Neural progenitor cell (in vitro differentiated cells): ENCODE measurements at places on chromosomes 2 and 18. TPM values are rescaled to one million over a fixed set of nuclear protein-coding genes. Genes with fewer than 3 reads are reported as not detected.
A peak's percentile ranks its signal among the peaks of the same experiment; 100 is the strongest.

DNA sequence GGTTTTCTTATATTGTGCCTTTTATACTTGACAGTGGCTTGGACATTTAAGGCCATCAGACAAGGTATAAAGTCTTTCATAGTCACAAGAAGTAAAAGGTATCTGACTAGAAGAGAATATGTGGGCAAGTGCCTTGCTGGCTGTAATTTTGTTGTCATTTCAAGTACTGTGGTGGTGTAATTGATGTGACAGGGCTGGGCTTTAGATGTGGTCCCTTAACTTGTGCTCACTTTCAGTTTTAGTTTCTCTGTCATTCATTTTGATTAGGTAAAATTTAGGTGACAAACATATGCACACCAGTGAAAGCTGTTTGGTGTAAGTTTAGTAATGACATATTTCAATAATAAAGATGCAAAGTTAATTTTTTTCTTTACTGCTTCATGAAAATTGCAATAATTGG, 31.2 kb upstream of the TBR1 start:
- DNase-seq: no peak

GRCh38 chr2:61536180-61536571, 2.0 kb downstream of the XPO1 start:
- no peak for DNase-seq

DNA sequence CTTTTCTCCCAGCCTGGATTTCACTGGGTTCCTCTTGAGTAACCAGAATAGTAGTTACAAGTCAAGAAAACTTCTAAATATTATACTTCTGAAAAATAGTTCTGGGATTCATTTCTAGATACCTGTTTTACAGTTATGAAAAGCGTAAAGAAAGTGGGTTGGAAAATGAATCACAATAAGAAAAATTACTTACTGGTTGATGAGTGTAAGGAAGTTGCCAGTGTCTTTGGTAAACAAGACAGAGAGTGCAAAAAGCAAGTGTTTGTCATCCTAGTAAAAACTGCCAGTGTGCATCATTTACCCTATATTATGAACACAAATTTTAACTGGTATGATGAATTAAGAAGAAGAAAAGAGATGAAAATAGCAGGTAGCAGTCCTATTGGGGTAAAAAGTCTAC, 88.9 kb downstream of the R3HDM1 start:
- no peak for DNase-seq

- DNase-seq: no peak
Measured at GRCh38 chr2:43133336-43133707, 93.1 kb downstream of the ZFP36L2 start.

- no peak for DNase-seq
Measured at GRCh38 chr18:62448426-62448825, 74.4 kb upstream of the ZCCHC2 start.

- no peak for DNase-seq
Measured at GRCh38 chr2:45496869-45497268, 114.2 kb downstream of the SRBD1 start.

DNA sequence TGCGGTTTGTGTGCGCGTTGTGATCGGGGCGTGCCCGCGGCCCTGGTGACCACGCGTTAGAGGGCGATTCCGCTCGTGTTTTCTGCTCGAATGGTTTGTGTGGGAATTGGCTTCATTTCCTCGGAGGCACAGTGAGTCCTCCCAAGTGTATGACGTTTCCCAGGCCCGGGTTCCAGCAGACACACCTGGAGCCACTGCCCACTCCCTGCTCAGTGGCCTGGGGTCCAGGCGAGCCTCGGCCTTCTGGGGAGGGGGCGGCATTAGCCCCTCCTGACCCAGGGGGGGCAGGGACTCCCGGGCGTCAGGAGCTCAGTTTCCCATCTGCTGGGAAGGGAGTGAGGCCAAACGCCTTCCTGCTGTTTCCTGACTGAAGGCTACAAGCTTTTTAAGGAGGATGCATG, 92.1 kb downstream of the NFATC1 start:
- DNase-seq: no peak

GRCh38 chr2:101614127-101614759, 83.3 kb upstream of the MAP4K4 start:
- DNase-seq: no peak

GRCh38 chr2:29703336-29703735, 218.1 kb downstream of the ALK start:
- DNase-seq: no peak

DNA sequence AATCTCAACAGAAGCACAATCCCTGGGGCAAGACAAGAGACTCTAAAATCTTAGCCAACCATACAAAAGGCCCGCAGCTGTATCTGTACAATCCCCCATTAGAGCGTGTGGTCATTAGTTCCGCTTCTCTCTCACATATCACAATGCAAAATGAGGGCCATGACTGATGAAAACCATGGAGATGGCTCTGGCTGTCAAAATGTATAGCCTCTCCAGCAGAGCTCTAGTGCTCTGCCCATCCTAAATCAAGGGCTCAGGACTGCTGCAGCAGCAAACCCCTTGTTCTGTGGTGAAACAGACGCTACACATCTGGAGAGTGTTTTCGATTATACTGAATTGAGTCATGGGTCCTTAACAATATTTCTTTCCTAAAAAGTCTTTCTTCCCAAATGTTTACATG, 221.0 kb downstream of the PID1 start:
- DNase-seq: no peak

DNA sequence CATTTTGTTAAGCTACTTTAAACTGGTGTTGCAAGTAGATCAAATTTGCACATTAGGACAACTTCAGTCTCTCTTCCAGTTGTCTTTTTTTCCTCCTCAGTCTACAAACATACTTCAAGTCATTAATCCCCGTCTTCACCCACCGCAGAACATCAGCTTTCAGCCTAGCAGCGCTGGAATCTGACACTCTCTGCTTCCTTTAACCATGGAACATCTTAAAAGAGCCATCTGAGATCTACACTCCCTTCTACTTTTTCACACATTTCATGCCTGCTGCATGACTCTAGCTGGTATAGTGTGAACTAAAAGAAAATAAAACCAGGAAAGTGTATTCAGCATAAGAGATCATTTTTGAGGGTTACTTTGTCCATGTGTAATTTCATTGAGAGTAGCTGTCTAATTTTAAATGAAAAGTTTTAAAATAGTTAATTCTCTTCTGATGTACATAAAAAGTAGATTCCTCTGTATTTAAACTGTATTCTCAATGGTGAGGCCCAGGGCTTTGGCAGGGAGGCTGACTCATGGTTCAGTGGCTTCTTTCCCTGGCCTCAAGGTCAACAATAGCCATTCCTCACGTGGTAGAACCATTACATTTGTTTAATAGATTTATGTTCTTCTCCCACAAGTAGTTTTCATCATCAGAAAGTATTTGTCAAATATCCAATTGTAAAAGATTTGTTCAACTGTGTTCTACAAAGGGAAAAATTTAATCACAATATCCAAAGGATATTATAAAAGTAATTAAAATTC, 16.5 kb downstream of the SGPP2 start:
- DNase-seq: no peak

DNA sequence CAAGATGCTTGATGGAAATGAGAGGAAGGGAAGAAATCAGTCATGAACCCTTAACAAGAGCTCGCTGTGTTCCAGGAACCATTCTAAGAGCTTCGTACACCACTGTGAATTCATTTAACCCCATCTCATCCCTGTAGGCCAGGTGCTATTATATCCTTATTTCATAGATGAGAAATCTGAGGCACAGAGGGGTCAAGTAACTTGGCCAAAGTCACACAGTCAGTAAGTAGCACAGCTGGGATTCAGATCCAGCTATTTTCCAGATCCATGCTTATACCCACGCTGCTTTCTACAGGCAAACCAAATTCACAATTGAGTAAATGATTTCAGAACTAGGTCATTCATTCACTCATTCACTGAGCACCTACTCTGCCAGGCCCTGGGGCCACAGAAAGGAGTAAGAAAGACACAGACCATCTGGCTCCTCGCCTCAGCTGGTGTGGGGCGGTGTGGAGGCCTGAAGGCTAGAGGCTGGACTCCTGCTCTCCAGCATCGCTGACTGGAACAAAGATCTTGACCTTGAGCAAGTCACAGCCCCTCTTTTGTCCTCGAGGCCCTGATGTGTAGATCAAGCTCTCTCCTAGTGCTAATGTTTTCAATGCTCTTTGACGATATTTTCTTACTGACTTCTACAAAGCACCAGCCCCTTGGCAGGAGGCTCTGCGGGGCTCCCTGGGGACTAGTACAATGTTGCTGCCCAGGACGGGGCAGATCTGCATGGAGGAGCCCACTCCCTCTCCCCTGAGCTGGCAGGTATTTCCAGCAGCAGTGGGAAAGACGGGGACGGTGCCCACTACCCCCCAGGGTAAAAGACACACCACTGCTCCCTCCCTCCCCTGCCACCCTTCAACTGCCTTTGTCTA, 26.5 kb downstream of the STEAP3 start:
- DNase-seq: no peak

DNA sequence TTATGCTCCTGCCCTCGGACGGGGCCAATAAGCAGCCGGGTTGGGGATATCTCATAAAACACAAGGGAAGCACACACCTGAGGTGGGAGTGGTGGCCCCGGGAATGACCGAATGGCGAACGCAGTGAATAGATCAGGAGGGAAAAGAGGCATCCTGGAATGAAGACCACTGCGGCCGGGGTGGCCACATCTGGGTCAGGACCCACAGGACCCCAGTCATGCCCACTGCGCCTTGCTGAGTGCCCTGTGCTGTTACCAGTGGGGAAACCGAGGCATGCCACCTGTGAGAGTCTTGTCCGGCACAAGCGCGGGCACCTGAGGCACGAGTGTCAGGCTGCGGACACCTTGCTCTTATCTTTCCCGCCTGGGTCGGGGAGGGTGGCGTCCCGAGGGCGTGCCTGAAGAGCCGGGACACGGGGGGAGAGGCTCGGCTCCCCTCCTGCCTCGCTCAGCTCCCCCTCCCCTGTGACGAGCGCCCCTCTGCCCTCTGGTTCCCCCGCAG, 1.6 kb downstream of the PDCD1 start:
- DNase-seq: no peak

- no peak for DNase-seq
Measured at GRCh38 chr2:85547089-85547858, 8.3 kb downstream of the MAT2A start.

GRCh38 chr18:10912790-10913545, 236.4 kb downstream of the PIEZO2 start:
- DNase-seq: no peak

- DNase-seq: no peak
Measured at GRCh38 chr18:36655074-36655473, 173.7 kb downstream of the TPGS2 start.

DNA sequence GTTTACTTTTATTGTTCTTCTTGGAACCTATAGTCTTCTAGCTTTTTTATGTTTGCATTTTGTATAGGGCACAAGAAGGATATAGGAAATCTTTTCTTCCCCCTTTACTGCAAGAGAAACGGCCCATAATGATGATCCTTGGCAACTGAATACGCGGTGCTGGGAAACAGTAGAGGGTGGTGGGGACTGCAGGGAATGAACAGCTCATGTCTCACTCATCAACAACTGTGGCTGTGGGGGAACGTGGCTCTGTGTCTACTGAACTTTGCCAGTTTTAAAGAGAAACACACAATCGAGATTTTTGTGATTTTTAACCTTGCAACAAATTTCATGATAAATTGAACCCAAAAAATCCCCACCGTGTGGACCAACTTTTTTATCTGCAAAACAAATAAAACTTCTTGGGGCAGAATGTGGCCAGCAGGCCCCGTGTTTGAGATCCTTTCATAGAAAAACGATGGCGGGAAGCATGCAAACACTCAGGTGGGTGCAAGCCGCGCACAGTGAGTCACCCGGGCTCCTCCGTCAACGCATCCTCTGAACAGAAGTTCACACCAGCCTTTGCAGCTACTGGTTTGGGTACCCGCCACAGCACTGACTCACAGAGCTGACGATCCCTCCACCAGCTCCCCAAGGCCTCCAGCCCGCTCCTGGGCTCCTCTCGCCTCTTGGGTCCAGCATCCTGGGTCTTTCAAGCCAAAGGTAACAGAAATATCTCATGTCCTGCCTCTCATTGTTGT, 149.3 kb downstream of the COL6A3 start:
- DNase-seq: no peak

GRCh38 chr2:28522481-28522880, 26.6 kb downstream of the PLB1 start:
- DNase-seq: peak; percentile 66

GRCh38 chr18:48548011-48548771, 9.4 kb downstream of the CTIF start:
- DNase-seq: no peak

DNA sequence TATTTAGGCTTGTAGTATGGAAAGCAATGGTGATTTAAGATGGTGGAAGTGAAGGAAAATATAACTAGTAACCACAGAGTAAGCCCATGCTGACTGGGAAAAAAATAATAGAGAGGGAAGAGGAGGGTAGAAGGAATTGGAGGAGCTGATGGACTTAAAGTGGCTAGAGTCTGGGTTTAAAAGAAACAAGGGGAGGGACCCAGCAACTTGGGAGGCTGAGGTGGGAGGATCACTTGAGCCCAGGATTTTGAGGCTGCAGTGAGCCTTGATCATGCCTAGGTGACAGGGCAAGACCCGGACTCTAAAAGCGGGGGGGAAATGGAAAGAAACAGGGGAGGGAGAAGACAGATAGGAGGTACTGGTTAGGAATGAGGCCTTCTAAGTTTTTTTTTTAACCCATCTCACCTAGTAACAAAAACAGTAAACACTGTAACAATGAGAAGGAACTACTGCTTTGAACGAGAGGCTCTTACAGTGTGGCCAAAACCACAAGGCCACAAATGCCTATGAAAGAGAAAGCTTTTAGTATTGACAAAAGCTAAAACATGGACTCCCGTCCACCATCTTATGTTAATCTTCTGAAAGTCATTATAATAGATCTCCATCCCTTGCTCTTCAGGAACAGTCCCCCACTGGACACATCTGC, 26.6 kb downstream of the METTL8 start:
- no peak for DNase-seq

DNA sequence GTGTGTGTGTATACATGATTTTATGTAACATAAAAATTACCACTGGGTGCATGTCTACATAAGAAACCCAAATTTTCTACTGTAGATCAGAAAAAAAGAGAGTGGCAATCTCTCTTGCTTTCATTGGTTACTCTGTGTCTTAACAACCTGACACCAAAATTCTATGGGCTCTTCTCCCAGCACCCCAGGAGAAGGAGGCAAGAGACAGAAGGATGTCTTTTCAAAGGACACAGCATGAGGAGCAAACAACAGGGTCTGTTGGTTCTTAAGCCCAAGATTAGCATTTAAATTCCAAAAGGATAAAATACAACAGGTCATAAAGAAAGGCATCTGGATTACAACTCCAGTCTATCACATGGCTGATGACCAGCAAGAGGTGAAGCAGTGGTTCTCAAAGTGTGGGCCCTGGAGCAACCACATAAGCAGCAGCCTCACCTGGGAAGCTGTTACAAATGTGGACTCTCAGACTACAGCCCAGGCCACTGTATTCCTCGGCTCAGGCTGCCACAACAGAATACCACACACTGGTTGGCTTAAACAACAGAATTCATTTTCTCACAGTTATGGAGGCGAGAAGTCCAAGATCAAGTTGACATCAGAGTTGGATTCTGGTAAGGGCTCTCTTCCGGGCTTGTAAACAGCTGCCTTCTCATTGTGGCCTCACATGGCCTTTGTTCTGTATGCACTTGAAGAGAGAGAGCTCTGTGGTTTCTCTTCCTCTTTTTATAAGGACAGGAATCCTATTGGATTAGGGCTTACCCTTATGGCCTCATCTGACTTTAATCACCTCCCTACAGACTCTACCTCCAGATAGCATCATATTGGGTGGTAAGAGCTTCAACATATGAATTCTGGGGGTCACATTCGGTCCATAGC, 79.8 kb upstream of the RNF152 start:
- DNase-seq: peak; percentile 26

Gene TEX44
- not detected in 2 replicates for total RNA-seq

Gene MPPE1
- total RNA-seq: 12.2 and 17.3 TPM in 2 replicates

Gene PLB1
- total RNA-seq: 0.12 TPM in 1 of 2 replicates, not detected in the other

Gene NOSTRIN
- total RNA-seq: not detected in 2 replicates

Gene FEV
- not detected in 2 replicates for total RNA-seq

Gene CNTNAP5
- 0.19 TPM in 1 of 2 replicates, not detected in the other for total RNA-seq

Gene EPB41L3
- 1.7 and 8.6 TPM in 2 replicates for total RNA-seq
